Left kidney (tissue), 8 donors: ENCODE measurements at places on chromosomes 6 and 20. TPM values are rescaled to one million over a fixed set of nuclear protein-coding genes. Genes with fewer than 3 reads are reported as not detected.

DNA sequence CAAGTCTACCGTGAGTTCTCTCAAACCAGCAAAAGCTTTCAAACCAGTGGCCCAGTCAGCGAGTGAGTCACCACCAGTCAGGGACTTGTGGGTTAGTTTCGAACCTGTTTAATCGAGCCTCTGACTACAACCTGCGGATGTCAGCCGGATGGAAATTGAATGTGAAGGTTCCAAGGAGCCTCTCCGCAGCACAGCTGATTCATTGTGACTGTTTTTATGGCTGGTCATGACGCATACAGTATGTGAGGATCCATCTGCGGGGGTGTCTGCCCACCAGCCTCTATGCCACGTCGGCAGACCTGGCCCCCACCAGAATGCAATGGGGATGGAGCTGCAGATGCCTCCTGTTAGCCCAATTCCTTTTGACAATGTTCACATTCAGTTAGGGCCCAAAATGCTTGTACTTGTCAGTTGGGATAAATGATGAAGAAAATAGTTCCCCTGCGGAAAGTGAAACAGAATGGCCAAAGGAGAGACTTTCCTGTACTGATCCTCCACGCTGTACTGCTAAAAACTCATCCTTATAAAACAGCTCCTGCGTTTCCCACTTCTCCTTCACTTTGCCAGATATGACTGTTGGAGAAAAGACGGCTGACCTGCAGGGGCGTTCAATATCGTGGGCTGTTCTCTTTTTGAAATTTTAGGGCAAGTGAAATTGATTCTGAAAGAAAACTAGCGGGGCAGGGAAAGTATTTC, 206.6 kb downstream of the TFAP2B start:
- no peak for DNase-seq

GRCh38 chr6:152034631-152035030, 227.1 kb downstream of the ESR1 start:
- DNase-seq, result no peak

DNA sequence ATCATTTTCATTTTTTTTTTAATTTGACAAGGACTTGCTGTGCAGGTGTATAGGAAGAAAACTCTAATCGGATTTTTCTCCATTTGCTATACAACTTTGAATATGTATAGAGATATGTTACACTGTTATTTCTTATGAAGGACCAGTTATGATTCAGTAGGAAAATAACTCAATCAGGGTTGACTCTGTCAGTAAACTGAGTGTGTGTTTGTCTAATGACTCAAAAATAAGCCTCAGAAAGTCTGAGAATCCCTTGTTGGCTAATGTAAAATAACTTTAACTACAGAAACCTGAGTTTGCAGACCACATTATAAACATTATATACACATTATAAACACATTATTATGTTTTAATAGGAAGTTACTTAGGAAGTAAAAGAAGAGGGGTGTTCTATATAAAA, 352.6 kb downstream of the RIMS1 start:
- DNase-seq, result no peak

GRCh38 chr20:61113731-61114130, 138.3 kb upstream of the CDH4 start:
- no peak for DNase-seq

DNA sequence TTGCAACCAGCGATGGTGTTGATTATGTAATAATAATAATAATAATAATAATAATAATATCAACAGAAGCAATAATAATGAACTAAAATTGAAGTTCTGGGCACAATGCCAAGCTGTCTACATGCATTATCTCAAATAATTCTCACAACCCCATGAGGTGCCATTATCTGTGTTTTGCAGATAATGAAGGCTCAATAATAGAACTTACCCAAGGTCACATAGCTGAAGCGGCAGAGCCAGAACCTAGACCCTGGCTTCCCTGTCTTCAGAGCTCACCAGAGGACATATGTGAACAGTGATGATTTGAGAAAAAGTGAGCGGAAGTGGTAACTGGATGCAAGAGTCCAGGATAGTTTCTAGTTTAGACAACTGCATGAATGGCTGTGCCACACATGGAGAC, 91.0 kb downstream of the HIVEP1 start:
- no peak for DNase-seq

- no peak for DNase-seq
Observed at GRCh38 chr6:44216677-44217331, at the start of gene MYMX. TSS of gene MYMX (plus strand) at chr6:44216926. CDS start at chr6:44217472, 546 bp downstream.

- DNase-seq, result peak; percentile 74
Observed at GRCh38 chr6:43774776-43775534, 4.9 kb downstream of the VEGFA start.

GRCh38 chr6:121436960-121437850, 1.8 kb downstream of the GJA1 start:
- peak; percentile 63 for DNase-seq

DNA sequence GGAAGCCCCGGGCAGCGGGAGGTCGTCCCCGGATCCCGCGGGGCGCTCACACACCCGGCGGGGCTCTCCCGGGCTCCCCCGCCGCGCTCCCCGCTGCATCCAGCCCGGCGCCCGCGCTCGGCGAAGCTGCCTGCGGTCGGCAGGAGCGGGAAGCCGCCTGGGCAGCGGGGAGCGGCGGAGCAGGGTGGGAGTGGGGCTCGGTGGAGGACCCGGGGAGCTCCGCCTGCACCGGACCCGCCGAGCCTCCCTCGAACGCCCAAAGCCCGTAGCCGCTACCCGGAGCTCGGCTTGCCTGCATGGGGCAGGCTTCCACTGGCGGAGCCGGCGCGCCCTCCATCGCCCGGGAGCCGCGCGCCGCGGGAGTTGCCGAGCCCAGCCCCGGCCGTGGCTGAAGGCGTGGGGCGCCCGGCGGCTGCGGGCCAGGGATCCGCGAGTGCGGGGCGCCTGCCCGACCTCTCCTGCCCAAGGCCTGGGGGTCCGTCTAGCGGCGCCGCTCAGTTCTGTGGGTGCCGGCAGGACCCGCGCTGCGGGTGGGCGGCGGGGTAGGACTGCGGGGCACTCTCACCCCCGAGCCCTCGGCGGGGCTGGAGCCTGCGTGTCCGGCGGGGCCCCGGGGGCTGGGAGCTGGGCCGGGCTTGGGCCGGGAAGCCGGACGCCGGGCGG, 671 bp downstream of the CDH4 start:
- no peak for DNase-seq

XKR7 gene
- 0.35 TPM for polyA plus RNA-seq

C20orf141 gene
- not detected for polyA plus RNA-seq

ATP6V1G2 gene
- polyA plus RNA-seq, result 8.6 TPM

MLIP gene
- polyA plus RNA-seq, result 0.30 TPM

EMILIN3 gene
- polyA plus RNA-seq, result 7.7 TPM
